ENCODE measurements at places on chromosomes 11 and 22. TPM values are rescaled to one million over a fixed set of nuclear protein-coding genes. Genes with fewer than 3 reads are reported as not detected.

- no peaks in the 10 kb centered on the region for H3K36me3 ChIP-seq
- H3K4me1 ChIP-seq, result peaks cover 16% of the 10 kb centered on the region
- H3K27me3 ChIP-seq, result peaks cover 6% of the 10 kb centered on the region
- peak overlapping the region; percentile 71 for H3K27ac ChIP-seq
- peak; percentile 88 for DNase-seq
Observed at GRCh38 chr11:12802418-12803085, 128.3 kb downstream of the TEAD1 start.

CHEK1 gene
- total RNA-seq, result 18.2 TPM

GRCh38 chr11:116993599-116993998 lies 104.6 kb downstream of the SIK3 start:
- DNase-seq, result no peak
- peaks cover 36% of the 10 kb centered on the region for H3K4me1 ChIP-seq
- no peaks in the 10 kb centered on the region for H3K27me3 ChIP-seq
- no peak overlapping the region for H3K27ac ChIP-seq
- no peak overlapping the region for H3K4me3 ChIP-seq

MMP13 gene
- total RNA-seq, result 0.87 TPM

DNA sequence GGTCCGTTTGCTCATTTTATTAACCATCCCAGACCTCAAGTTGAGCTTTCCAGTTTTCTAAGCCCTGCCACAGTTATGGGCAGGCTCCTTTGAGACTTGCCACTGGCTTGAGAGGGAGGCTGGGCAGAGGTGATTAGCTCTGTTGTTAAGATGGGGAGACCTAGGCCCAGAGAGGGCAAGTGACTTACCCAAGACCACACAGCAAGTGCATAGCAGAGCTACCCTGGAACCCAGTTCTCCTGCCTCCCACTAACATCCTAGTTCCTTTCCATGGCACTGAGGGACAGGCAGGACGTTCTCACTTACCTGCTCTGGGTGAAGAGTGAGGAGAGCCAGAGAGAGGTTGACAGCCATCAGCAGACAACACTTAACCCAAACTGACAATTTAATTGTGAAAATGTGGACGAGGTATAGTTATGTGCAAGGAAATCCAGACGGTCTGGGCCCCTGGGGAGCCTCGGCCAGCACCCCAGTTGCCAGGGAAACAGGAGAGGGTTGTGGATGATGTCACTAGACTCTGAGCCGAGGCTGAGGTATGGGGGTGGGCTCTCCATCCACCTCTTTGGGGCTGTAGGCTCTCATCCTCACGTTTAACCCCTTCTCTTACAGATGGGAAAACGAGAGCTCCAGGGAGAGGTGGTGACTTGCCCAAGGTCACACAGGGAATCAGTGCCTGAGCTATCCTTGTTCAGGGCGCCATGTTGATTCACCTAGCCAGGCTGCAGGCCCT lies 12.3 kb upstream of the WNT11 start:
- no peak overlapping the region for H3K27ac ChIP-seq
- no peaks in the 10 kb centered on the region for H3K27me3 ChIP-seq
- DNase-seq, result no peak
- no peak overlapping the region for H3K4me3 ChIP-seq
- no peaks in the 10 kb centered on the region for H3K4me1 ChIP-seq
- H3K36me3 ChIP-seq, result no peaks in the 10 kb centered on the region

GRCh38 chr11:120773501-120774031 lies 250.3 kb upstream of the TBCEL start:
- no peak overlapping the region for H3K27ac ChIP-seq
- no peaks in the 10 kb centered on the region for H3K36me3 ChIP-seq
- H3K4me3 ChIP-seq, result no peak overlapping the region
- no peaks in the 10 kb centered on the region for H3K4me1 ChIP-seq
- H3K27me3 ChIP-seq, result no peaks in the 10 kb centered on the region

TRIM49 gene
- not detected for total RNA-seq

OR8G5 gene
- total RNA-seq, result not detected

OR4A5 gene
- total RNA-seq, result not detected

GRCh38 chr22:26481694-26482093 lies 1.9 kb downstream of the HPS4 start:
- DNase-seq, result no peak
- H3K36me3 ChIP-seq, result no peaks in the 10 kb centered on the region
- peaks cover 87% of the 10 kb centered on the region for H3K4me1 ChIP-seq
- H3K4me3 ChIP-seq, result no peak overlapping the region

- DNase-seq, result no peak
- no peak overlapping the region for H3K4me3 ChIP-seq
- H3K27me3 ChIP-seq, result no peaks in the 10 kb centered on the region
- no peaks in the 10 kb centered on the region for H3K4me1 ChIP-seq
- no peaks in the 10 kb centered on the region for H3K36me3 ChIP-seq
Observed at GRCh38 chr11:112670806-112671570, 290.2 kb upstream of the NCAM1 start.

SEZ6L gene
- 0.09 TPM for total RNA-seq

- H3K36me3 ChIP-seq, result no peaks in the 10 kb centered on the region
- no peak for DNase-seq
- no peaks in the 10 kb centered on the region for H3K27me3 ChIP-seq
Observed at GRCh38 chr11:14634813-14635212, 8.8 kb upstream of the PDE3B start.

GRCh38 chr11:116791002-116791812 lies 472 bp downstream of the APOA5 start:
- H3K4me1 ChIP-seq, result peaks cover 13% of the 10 kb centered on the region
- no peaks in the 10 kb centered on the region for H3K27me3 ChIP-seq
- no peak overlapping the region for H3K4me3 ChIP-seq
- no peak overlapping the region for H3K27ac ChIP-seq
- peak; percentile 82 for DNase-seq

GRCh38 chr11:64453466-64453865 lies 94.5 kb downstream of the RPS6KA4 start:
- DNase-seq, result no peak
- no peak overlapping the region for H3K27ac ChIP-seq
- H3K27me3 ChIP-seq, result no peaks in the 10 kb centered on the region
- H3K4me1 ChIP-seq, result peaks cover 10% of the 10 kb centered on the region
- no peak overlapping the region for H3K4me3 ChIP-seq

GRCh38 chr22:48618326-48618725 lies 1209.3 kb downstream of the BRD1 start:
- DNase-seq, result peak; percentile 58
- no peak overlapping the region for H3K4me3 ChIP-seq
- H3K4me1 ChIP-seq, result no peaks in the 10 kb centered on the region

DNA sequence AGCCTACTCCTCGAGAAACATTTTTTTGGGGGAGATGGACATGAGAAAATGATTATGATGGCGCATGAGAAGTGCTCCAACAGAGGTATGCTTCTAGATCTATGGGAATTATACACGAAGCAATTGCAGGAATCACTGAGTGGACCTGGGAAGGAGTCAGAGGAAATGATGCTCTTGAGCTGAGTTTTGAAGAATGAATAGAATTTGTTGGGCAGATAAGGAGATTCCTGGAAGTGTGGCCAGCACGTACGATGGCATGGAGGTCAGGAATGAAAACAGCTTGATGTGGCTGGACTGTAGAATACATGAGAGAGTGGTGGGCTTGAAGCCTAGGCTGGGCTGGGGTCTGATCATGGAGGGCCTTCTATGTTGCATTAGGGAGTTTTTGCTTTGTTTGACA lies 31.7 kb downstream of the ADAMTS15 start:
- DNase-seq, result no peak
- H3K36me3 ChIP-seq, result no peaks in the 10 kb centered on the region
- H3K4me1 ChIP-seq, result peaks cover 6% of the 10 kb centered on the region
- no peak overlapping the region for H3K4me3 ChIP-seq

GRCh38 chr11:26465274-26465673 lies 106.8 kb downstream of the MUC15 start:
- no peaks in the 10 kb centered on the region for H3K4me1 ChIP-seq
- H3K4me3 ChIP-seq, result no peak overlapping the region
- H3K27me3 ChIP-seq, result no peaks in the 10 kb centered on the region
- no peaks in the 10 kb centered on the region for H3K36me3 ChIP-seq

DNA sequence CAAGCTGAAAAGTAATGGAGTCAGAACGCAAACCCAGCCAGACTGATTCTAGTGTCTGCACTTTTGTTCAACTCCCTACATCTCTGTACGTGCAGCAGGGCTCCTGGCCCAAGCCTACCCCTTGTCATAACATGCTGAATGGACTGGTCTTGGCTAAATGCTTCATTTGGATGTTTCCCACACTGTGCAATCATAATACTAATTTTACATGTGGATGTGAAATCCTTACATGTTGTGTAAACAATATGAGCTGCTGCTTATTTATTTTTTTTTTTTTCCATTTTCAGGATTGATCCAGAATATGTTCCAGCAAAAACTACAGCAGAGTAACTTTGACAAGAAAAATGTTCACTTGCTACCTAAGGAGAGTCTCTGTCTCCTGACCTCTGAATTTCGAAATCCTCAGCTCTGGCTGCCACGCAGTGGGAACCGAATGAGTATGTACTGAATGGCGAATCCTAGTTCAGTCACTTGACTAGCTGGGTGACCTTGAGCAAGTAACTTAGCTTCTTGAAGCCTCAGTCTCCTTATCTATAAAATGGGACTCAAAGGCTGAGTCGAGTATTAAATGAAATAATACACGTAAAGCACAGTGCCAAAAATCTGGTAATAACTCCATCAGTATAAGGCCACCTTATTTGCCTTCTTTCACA lies 133.4 kb downstream of the EHF start:
- H3K4me3 ChIP-seq, result no peak overlapping the region
- H3K27me3 ChIP-seq, result no peaks in the 10 kb centered on the region
- H3K4me1 ChIP-seq, result no peaks in the 10 kb centered on the region
- H3K36me3 ChIP-seq, result no peaks in the 10 kb centered on the region
- no peak overlapping the region for H3K27ac ChIP-seq
- DNase-seq, result no peak

KRTAP5-9 gene
- total RNA-seq, result 0.24 TPM

DNA sequence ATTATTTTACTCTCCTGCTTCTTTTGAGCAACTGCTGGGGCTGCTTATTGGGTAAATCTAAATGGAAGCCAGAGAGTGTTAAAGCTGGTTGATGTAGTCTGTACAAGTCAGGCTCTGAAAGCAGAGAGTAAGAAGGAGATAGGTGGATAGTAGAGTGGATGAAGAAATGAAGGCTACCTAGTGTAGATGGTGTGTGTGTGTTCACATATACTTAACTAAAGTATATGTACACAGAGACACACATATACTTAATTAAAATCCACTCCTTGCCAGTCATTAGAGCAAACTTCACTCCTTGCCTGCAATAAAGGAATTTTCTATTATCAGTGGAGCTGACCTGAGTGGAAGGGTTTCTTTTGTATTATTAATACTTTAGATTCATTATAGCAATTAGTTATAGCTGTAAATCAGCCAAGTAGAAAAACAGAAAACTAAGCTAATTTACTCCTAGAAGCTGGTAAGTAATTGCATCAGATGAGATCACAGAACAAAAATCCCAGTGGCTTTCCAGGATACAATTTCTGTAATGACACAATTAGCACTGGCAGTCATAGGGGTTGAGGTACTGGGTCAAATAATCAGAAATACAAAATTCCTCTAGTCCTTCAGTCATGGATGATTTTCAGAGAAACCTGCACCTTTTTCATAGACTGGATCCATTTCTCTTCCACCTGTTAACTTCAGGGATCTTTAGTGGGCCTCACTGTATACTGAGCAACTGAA lies 40.7 kb upstream of the CCDC179 start:
- no peak overlapping the region for H3K4me3 ChIP-seq
- H3K27me3 ChIP-seq, result no peaks in the 10 kb centered on the region
- no peak for DNase-seq
- no peak overlapping the region for H3K27ac ChIP-seq
- H3K36me3 ChIP-seq, result no peaks in the 10 kb centered on the region

Measured in left lung (tissue), 14 donors.